Progenitor cell of endocrine pancreas (in vitro differentiated cells): ENCODE measurements at places on chromosomes 13 and 19.
A peak's percentile ranks its signal among the peaks of the same experiment; 100 is the strongest.

DNA sequence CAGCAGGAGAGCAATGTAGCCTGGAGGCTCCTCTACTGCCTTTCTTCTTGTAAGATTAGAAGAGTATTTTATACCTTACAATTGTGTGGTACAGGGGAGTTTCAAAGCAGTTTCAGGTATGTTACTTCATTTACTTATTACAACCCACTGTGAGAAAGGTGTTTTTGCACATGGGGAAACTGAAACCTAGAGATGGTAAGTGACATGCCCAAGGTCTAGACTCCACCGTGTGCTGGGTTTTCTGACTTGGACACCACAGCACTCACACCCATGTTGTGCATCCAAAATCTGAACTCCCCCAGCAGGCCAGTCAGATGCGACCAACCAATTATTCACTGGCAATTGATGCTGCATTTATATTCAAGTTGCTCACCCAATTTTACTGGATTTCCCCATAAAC lies 22.8 kb downstream of the ERICH6B start:
- DNase-seq, result no peak

- DNase-seq, result no peak
Measured at GRCh38 chr19:19774354-19775033, 41.6 kb upstream of the ZNF14 start.

GRCh38 chr13:37070956-37071355 lies 11.5 kb upstream of the SUPT20H start:
- DNase-seq, result no peak

DNA sequence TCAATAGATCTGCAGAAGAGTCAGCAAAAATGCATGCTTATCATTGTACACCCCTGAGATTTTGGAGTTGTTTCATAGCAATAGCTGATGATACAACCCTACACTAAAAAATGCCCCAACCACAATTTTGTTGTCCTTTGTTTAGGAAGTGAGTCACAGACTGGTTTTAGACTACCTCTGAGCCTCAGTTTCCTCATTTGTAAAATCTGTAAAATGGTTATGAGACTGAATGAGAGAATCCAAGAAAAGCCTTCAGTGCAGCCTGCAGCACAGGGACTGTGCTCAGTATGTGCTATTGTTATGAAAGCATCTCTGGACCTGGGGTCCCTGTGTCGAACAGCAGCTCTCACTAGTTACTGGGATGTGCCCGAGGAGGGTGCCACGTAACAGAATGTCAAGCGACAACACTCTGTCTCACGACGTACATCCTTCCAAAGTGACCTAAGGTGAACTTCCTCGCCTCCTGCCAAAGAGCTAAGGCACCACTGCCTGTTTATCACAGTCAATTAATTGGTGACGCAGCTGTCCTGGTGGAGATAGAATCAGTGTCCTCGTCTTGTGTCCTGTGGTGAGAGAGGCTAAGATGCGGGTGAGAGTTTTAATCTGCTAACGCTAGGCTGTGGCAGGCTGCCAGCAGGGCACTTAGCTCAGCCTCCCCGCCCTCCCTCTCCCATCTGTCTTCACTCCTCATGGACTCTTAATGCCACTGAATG lies 18.1 kb downstream of the DHRS12 start:
- no peak for DNase-seq

GRCh38 chr13:33167491-33167890 lies 118.1 kb downstream of the STARD13 start:
- no peak for DNase-seq

- DNase-seq, result no peak
Measured at GRCh38 chr13:102771298-102772041, 2.1 kb downstream of the TEX30 start.

DNA sequence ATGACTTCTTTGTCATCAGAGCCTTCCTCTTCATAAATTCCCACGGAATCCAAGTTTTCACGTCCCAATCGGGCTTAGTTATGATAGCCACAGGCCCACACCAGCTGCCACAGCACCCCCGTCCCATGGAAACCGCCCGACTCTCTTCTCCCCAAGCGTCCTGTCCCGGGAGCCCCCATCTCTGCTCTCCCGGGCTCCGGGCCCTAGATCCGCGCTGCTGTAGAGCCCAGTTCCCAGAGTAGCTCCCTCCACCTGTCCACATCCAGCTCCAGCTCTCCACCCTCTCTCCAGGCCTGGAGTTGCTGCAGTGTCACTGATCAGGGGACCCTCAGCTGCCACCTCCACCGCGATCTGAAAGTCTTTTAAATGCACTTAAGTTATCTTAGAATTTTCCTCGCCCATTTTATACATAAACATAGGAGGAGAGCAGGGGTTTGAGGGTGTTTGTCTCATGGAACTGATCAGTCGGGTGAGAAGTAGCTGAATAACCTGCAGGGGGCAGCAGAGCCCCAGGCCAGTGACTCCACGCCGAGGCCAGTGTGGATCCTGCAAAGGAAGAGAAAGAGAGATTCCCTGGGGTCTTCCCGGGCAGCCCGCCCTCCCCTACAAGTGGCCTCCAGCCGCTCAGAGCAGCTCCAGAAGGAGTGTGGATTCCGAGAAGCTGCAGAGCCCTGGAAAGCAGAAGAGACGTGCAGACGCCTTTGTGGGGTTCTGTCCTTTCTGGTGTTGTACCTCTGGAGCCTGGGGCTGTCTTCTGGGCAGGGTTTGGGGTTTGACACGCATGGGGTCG lies 1.1 kb upstream of the ZNF763 start:
- DNase-seq, result peak; percentile 24

GRCh38 chr19:2495130-2495641 lies 19.3 kb downstream of the GADD45B start:
- DNase-seq, result no peak

DNA sequence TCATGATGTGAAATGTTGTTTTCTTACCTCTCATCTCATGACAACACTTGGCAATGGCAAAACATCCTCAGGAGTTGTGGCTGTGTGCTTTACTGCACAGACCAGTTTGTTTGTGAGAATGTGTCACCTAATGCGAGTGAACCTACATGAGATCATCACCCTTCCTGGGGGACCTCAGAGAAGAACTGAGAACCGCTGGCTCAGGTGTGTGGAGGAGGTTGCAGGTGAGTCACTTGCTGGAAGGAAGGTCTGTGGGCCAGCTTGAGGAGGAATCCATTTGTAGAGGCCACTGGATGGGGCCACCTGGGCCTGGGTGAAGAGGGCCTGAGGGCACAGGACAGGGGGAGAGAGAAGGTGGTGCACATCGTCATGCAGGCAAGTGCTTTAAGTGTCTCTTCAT lies 3.0 kb upstream of the CEACAM1 start:
- DNase-seq, result no peak
